ENCODE measurements at places on chromosomes 2 and 18. TPM values are rescaled to one million over a fixed set of nuclear protein-coding genes. Genes with fewer than 3 reads are reported as not detected.

Gene CD207
- not detected for total RNA-seq

Gene PRKAG3
- total RNA-seq = not detected

Gene UGT1A10
- not detected for total RNA-seq

Gene UGT1A4
- not detected for total RNA-seq

Data from pulmonary artery endothelial cell (primary cell).